Central memory CD4-positive, alpha-beta T cell (primary cell): ENCODE measurements at places on chromosomes 7 and 10.

DNA sequence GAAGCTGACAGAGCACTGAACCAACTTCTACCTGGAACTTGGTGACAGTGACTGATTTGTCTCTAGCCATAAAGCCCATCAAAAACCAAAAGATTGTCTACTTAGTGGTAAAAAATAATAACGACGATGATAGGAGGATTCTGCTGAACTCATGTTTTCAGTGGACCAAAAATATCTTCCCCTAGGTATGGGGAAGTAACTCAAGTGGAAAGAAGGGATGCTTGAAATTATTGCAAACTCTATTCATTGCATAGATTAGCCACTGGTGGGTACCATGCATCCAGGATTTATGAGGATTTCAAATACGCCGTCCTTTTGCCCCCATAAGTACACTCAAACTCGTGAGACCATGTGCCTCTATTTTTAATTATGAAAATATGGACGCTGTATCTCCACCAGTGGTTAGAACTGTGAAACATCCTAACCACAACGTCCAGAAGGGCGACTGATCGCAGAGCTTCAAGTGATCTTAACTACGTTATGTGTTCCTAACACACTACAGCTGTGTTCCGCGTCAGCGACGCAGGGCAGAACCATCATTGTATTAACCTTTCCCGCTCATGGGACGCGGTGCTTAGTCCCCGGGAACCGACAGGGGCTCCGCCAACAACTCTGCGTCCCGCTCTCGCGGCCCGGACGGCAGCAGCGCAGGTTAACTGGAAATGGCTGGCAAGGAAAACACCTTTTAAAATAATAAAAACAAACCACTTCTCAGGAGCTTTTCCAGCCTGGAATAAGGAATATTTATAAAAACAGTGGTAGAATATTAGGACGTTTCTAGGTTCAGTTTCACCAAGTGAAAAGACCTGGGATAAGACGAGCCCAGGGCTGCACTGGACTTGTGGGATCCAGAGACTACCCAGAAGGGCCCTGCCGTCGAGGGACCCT, 776 bp downstream of the PEX1 start:
- DNase-seq, result peak; percentile 50

DNA sequence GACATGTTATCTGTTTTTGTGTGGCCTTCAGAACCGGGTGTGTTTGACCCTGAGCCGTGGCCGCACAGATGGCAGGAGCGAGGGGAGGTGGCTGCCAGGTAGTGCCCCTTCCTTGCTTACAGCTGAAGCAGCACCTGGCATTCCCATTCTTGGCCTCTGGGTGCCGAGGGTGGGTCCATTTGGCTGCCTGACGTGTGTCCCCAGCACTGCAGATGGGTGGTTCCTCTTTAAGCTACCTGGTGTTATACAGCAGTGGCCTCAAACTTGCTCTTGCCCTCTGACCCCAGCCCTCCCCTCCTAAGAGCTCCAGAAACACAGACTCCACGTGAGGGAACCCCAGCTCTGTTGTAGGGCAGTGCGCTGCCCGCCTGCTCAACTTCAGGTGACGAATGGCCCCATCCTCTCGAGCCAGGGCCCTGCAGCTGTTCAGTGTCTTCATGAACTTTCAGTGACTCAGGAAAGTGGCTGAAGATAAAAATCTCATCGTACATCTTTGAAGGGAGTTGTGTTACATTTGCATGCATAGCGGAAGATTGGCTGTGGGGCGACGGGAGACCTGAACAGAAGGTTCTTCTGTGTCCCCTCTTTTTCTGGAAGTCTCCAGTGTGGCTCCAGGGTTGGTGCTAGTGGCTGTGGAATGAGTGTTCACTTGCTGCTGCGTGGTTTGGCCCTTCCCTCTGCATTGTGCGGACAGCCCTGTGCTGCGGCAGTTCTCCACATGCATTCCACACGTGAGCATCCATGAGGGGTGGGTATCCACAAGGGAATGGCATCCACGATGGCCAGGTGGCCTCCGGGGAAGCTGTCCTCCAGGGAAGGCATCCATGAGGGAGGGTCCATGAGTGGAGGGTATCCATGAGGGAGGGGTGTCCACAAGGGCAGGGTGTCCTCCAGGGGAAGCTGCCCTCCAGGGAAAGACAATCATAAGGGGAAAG, 91.6 kb downstream of the INPP5A start:
- no peak for DNase-seq

DNA sequence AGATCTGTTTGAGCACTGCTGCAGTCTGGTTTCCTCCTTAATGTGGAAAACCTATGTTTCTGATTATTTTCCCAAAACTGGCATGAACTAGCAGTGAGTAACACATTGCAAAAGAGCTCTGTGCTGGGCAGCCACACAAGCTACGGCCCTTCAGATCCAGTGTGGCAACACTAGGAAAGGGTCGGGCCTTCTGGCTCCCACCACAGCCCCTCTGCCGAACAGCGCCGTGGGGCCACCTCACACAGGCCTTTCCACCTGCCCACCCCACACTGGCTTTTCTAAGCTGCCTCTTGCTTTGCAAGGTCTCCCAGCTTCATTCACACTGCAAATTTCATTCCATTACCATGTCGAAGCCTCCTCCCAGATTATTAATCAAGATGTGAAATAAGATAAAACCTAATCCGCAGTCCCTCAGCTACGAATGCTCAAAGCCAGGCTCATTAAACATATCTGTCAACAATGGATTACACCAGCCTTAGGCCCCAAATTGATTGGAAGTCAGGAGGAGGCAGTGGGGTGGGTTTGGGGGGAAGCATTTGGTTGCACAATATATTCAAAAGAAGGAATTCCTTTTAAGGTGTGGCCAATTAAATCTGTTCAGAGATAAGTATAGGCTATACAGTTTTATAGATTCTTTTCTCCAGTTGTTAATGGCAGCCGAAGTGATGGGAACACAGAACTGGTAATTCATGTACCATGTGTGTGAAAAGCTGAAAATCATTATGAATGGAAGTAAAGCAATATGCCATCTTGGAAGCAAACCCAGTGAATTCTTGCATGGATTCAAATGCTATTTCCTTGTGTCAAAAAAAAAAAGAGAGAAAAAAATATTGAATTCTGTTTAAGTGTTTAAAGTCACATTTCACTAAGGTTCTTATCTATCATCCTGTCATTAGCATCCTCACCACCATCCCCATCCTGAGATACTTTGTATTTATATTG, 223.7 kb downstream of the MTERF1 start:
- DNase-seq, result no peak

DNA sequence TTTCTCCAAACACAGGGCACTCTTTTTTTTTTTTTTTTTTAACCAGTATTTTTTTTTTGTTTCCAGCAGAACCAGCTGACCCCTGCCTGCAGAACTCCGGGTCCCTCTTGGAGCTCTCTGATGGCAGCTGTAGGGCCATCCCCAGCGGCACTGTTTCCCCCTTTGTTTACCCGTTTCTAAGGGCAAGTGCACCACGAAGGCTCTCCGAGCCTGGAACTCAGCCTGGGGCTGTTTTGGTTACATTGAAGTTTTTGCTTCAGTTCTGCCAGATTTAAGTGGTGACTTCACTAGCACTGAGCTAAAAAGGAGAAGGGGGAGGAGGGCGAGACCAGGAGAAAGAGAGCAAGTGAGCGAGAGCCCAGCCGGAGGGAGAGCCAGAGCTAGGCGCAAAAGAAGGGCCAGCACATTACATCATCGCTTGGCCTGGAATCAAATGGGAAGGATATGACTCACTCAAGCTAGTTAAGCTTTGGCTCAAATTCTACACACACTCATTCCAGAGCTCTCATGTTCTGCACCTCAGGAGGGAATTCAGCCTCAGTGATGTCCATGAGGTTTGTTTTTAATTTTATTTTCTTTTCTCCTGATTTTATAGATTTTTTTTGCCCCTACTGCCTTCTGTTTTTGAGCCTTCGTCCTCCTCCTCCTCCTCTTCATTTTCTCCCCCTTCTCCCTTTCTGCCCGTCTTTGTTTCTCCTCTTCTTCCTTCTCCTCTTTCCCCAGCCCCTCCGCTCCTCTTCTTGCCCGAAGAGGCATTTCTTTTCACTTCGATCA, 272.3 kb downstream of the TRIL start:
- DNase-seq, result no peak

- no peak for DNase-seq
These were observed 72.6 kb downstream of the AP3M1 start for GRCh38 chr10:74078037-74078436.

DNA sequence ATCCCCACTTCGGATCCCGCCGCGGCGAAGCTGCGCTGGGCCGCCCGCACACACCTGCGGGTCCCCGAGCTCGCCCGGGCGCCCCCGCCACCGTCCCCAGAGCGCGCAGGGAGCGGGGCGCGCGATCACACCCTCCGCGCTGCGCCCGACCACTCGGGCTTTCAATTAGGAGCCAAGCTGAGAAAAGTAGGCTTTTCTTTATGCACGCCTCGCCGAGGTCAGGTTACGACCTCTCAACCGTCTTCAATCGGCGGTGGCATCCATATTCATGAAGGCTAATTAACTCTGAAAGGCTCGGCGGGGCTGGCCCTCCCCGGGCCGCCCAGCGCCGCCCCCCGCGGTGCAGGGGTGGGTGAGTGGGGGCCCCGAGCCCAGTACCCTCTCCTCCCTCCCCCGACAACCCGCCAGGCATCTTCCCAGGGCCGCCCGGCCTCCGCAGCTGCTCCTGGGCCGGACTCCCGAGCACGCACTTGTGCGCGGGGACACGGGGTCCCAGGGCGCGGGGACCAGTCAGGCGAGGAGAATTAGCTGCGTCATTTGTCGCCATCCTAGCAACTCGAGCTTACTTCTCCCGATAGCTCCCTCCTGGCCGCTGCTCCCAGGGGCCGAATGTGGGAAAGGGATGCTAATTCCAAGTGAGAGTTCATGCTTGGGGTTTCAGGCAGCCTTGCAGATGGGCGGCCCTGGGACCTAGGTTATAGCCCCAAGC, 155.5 kb upstream of the LYZL2 start:
- DNase-seq, result no peak

DNA sequence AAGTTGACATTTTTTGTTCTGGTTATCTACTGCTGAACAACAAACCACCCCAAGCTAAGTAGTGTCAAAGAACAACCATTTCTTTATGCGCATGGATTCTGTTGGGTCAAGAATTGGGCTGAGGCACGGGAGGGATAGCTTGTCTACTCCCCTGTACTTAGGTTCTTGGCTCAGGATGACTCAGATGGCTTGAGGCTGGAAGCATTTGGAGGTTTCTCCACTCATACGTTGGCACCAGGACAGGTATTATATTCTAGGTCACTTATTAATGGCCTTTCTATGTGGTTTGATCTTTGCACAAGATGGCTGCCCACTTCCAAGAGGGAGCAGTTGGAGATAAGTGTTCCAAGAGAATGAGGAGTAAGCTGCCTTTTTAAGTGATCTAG, 11.8 kb upstream of the TFAM start:
- DNase-seq, result no peak

DNA sequence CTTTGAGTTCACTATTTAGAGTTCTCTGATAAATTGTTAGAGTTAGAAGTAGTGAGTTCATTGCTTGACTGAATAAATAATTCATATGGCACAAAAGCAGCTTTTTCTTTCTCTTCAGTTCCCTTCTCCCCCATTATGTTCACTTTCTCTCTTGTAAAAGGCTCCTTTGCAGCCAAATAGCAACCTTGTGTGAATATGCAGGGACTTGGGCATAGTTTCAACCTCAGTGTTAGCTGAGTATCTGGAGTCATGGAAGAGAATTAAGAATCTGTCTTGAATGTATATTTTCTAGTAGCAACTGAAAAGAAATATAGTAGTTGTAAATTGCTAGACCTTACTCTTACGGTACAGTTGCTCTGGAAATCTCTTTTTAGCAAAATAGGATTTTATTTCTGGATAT, 31.9 kb downstream of the ZEB1 start:
- DNase-seq, result no peak

DNA sequence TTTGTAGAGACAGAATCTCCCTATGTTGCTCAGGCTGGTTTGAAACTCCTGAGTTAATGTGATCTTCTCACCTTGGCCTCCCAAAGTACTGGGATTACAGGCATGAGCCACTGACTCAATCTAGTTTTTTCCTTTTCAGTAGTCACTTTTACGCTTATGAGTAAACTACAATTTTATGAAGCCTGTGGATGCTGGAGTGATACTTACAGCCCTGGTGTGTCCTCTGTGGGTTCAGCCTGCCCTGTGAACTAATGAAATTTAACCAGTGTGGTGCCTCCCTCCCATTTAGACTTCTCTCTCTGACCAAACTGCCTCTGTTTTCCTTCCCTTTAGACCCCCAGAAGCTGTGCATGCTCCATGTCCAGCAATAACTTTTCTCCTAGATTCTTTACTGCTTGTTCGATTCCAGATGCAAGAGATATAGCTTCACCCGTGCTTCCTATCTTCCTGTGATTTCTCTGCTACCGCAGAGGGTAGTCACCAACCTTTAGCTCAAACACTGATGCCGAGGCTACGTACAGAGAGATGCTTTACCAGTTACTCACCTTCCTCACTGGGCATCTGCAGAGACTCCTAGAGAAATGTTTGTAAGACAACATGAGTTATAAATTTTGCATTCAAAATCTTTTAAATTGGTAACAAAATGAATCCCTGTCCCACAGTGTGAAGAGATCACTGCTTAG, 90.8 kb downstream of the KIAA1217 start:
- no peak for DNase-seq

DNA sequence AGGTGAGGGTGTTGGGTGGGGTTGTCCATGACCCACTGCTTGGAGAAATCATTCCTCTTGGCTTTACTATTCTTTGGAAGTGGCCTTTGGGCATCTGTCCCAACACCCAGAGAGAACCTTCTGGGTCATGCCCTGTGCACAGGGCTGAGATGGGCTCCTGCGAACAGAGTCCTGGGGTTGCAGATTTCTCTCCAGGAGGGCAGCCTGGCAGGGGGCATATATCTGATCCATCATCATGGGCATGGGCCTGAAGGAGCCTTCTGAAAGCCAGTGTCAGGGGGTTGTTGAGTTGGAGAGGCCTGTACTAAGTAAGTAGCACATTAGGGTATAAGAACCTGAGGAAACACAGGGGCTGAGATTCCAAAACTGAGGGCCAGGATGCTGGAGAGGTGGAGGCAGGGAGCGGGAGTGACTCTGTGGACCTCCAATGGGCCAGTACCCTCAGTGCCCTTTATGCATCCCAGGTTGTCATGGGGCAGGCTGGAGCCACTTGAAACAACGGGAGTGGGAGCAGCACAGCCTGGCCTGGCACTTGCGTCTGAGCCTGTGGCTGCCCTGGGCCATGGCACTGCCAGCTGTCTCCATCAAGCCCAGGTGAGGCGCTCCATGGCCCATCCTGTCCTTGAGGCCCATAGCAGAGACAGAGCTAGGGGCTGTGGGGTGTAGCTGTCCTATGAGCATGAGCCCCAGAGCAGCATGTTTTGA, 203.7 kb downstream of the GRID1 start:
- DNase-seq, result no peak

DNA sequence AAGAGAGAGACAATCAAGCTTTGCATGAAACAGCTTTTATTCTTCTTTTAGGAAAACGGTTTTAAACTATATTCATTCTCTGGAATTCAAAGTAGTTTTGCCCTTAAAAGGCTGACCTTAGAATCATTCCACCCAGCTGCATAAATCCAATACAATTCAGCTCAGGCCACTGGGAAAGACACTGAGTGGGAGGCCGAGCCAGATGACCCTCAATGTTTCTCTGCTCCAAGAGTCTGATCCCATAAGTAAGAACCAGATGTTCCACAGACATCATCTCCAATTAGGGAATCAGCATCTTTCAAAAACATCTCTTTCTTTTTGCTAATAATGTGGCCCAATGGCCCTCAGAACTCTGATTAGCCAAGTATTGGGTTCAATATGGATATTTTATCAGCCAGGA, 26.1 kb downstream of the CREB3L2 start:
- no peak for DNase-seq
